ENCODE measurements at places on chromosomes 7 and 10.
A peak's percentile ranks its signal among the peaks of the same experiment; 100 is the strongest.

DNA sequence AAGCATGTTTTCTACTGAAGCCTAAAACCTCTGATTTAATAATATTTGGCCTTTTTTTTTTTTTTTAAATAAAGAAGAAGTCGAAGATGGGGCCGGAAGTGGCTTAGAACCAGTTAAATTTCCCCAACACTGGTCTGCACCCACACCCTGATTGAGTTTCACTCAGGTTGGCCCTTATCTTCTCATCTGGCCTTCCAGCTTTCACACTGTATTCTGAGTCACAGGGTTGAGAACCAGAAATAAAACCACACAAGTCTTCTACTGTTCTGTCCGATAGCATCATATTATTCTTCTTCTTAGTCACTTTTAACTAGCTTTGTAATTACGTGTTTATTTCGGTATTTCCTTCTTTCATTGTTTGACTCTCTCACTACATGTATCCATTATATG lies 9.9 kb downstream of the ZNF365 start:
- no peak for DNase-seq

DNA sequence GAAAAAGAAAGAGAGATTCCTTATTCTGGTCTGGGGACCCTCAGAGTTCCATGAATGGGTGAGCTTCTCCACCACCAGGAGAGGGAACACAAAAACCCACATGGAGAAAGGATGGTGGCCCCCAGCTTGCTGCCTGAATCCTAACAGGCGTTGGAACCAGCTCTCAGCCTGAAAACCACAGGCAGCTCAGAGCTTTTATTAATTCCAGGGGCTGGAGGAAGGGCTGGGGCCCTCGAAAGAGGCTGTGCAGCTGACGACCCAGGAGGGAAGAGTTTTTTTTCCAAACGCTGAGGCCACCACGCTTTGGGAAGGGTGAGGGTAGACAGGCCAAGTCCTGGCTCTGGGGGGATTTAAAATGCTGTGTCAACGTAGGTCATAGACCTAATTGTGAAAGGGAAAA lies 10.8 kb upstream of the ELN start:
- DNase-seq: no peak

DNA sequence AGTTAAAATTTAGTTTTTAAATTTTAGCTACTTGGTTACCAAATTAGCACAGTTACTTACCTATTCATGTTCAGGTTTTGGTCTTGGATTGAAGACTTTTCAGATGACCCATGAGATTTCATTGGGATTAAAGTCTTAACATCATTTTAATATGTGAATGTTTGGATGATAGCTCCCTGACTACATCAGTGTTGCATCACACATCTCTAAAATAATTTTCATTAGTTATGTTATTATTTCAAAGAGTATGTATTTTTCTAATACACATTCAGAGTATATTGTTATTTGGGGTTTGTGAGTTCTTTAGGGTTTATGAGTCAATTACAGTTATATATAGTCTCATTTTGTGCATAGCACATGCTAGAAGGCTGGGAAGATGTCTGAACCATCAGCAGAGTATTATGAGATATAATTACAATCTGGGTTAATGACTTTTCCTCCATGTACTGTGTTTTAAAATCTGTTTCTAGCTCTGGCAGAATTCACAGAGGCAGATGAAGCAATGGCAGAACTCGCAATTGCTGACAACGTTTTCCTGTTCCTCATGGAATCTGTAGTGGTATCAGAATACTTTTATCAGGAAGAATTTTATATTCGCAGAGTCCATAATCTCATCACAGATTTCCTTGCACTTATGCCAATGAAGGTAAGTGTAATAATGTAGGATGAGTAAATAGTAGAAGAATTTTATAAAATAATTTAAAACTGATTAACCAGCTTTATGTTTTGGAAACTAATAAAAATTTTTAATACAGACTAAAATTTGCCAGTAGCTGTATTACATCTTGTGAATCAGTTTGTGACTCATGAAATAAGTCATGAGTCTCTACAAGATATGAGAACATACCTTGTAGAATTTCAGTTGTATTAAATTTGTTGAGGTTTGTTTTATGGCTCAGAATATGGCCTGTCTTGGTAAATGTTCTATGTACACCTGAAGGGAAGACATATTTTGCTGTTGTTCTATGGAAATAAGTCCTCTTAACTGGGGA lies 26.9 kb downstream of the NUP205 start:
- DNase-seq: no peak

DNA sequence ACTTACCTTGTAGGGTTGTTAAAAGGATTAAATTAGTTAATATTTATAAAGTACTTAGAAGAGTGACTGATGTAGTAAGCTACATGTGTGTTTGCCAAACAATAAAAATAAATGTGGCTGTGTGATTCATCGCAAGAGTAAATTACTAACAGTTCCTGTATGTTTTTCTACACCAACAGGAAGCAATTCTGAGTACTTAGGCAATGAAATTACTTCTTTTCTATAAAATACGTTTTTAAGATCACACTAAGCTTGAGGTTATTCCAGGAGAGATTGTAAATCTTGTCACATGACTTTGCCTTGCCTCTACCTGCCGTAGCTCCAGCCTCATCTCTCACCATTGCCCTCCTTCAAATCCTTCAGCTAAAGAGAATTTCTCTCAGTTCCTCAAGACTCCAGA lies 18.1 kb upstream of the GSTK1 start:
- no peak for DNase-seq

DNA sequence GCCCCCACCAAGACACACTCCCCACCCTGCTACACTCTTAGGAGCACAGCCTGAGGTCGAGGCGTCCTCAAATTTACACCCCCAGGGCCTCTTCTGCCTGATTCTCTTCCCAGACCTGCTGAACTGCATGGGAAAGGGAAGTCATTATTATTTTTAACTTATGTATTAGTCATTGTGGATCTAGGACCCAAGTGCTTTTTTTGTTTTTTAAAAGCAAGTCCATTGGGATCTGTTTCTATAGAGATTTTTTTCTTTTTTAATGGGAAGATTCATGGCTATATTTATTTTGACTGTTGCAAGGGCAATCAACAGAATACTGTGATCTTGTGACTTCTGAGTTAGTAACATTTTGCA lies 203.8 kb downstream of the ZMYND11 start:
- no peak for DNase-seq

- DNase-seq: no peak
These were observed 23.7 kb downstream of the CAV1 start for GRCh38 chr7:116548506-116548905.

DNA sequence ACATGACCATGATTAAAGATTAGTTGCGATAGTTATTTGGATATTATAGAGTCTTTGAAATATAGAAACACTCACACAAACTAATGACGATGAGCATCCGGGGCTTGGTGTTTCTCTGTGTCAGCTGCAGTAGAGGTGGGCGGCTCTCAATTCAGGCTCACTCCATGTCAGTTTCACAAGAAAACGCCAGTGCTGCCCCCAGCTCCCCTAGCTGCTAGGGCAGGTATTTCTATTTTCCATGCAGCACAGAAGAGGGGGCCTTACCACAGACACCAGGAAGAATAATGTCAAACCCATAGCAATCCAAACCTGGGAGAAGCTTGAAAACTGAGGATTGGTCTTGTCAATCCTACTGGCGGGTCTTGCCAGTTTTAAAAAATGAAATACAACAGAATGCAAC lies 197.1 kb downstream of the PHTF2 start:
- DNase-seq: no peak

DNA sequence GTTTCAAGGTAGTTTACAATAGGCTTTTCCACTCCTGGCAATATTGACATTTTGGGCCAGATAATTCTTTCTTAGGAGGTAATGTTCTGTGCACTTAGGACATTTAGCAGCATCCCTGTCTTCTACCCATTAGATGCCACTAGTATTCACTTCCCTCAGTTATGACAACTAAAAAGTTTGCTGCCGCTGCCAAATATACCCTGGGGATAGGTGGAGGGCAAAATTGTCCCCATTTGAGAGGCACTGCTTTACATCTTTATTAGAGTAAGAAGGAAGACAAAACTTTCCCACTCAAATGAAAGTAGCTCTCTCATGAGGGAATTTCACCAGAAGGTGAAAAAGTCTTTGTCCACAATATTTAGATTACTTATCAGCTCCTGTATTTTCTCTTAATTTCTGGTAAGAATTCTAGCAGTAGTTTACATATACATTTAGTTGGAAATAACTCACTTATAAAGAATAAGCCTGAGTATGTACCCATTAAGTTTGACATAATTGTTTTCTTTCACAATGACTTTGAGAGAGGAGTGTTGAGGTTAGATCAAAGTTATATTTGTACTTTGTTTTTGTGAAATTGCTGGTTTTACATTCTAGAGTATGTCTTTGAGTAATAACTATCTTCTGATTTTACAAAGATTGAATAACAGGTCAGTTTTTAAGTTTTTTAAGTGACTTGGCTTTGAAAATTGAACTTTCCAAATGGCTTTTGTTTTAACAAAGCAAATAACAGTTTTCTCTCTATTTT lies 46.0 kb downstream of the HELLS start:
- DNase-seq: no peak

DNA sequence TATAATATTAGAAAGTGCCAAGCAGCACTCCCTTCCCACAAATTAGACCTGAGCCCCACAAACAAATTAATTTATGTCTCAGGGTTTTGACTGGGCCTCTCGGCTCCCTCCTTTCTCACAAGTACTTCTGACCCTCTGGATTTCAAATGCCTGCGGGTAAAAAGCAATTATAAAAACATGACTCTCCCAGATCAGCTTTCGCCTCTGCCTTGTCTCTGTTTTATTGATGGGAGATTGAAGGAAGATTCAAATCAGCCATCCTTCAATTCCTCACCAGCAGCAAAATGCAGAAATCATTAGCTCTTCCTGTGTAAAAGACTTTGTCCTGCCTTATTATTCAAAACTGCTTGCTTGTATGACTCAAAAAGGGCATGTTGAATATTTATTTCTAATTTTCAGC lies 453.7 kb upstream of the MKI67 start:
- DNase-seq: peak; percentile 34

- DNase-seq: peak; percentile 41
These were observed 134.1 kb downstream of the CCNY start for GRCh38 chr10:35470248-35470924.

- DNase-seq: no peak
These were observed 89.8 kb downstream of the CREM start for GRCh38 chr10:35216303-35216905.

GRCh38 chr7:119436882-119437281 lies 836.1 kb upstream of the KCND2 start:
- DNase-seq: no peak

- DNase-seq: no peak
These were observed 12.4 kb upstream of the JAZF1 start for GRCh38 chr7:28192786-28193585.

DNA sequence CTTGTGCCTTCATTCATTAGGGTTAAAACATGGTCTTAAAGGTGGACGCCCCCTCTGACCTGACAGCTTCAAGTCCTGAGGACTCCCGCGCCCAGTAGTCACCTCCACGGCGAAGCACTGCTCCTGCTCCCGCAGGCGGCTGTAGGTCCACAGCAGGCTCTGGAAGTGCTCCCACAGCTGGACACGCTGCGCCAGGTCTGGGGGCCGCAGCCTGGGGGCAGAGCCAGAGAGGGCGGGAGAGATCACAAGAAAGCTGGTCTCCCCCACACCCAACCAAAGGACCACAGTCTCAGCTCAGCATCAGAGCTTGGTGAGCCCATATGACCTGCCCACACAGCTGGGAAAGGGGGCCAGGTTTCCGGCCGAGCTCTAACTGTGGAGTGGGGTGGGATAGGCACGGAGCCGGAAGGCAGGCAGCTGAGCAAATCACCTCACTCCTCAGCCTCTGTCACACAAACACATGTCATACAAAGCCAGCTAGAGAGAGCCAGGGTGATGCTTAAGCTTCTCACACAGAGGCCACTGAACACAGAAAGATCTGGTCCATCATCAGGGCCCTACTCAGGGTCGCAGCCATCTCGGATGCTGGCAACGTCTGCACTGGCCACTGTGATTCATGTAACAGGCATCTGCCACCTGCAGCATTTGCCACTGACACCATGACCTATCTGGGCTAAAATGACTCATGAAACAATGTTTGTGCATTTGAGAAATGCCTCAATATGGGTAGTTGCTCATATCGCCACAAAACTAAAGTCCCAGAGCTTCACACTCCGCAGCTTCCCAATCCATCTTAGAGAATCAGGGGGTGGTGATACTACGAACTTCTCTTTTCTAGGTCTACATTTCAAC lies 12.6 kb downstream of the HPS1 start:
- no peak for DNase-seq

- DNase-seq: no peak
These were observed 233.1 kb upstream of the IGFBP3 start for GRCh38 chr7:46153951-46154787.

- DNase-seq: no peak
These were observed 61.5 kb downstream of the CPVL start for GRCh38 chr7:29084832-29085231.

DNA sequence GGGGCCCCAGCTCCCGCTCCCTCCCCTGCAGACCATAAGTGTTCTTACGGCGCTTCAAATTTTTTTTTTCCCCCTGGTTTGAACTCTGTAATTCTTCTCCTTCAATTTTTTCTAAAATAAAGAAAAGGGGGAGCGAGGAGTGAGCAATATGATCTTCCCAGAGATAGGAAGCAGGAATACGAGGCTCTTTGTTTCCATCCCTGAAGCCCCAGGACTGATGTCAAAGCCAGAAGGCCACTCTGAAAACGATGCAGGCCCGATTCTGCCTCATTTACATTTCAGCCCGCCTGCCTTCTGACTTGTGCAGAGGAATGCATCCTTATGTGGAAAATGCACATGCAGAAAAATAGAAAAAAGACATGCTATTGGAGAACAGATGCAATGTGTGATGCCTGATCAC lies 401.5 kb upstream of the MKI67 start:
- no peak for DNase-seq

GRCh38 chr7:88331322-88331721 lies 24.6 kb upstream of the STEAP4 start:
- DNase-seq: no peak

GRCh38 chr7:37216156-37216852 lies 232.4 kb downstream of the ELMO1 start:
- no peak for DNase-seq

- no peak for DNase-seq
These were observed 168.5 kb downstream of the TEX36 start for GRCh38 chr10:125514206-125515162.

DNA sequence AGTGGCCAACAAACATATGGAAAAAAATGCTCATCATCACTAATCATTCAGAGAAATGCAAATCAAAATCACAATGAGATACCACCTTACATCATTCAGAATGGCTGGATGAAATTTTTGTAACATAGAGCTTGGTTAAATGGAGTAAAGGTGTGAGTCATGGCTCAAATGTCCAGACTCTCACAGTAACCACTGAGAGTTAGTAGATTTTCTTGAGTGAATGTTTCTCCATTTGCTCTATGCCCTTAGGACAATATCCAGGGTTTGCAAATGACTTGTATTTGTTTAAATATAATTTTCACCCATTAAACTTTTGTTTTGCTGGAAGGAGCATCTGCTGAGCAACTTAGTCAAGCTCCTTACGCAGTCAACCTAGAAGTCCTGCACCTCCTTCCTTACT lies 967.2 kb downstream of the XPNPEP1 start:
- DNase-seq: no peak

DNA sequence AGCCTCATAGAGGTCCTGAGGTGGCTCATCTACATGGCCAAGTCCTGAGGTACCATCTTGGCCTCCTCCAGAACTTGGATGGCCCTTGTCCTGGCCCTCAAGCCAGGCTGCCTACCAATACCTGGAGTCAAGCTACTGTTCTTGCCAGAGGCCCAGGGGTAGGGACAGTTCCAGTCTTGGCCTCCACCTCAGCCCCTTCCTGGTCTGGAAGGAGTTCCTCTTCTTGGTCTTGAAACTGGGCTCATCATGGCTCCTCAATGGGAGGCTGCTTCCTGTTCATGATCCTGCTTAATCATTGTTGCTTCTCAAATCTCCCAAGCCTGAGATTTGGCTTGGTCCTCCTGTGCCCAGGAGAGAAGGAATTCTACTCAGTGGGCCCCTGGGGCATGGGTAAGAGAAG lies 3.9 kb downstream of the HPS6 start:
- DNase-seq: no peak

All from retina (tissue), 1 donor.